GM19239 (cell line): ENCODE measurements at places on chromosomes 1 and 21.

GRCh38 chr1:181013144-181013543 is 9.5 kb downstream of the STX6 start:
- no peak for DNase-seq

GRCh38 chr1:65278376-65279069 is 30.8 kb upstream of the DNAJC6 start:
- no peak for DNase-seq

- DNase-seq, result no peak
These were observed 529.5 kb downstream of the KCNT2 start for GRCh38 chr1:196078691-196079090.

GRCh38 chr1:907611-908451 is 15.9 kb upstream of the SAMD11 start:
- no peak for DNase-seq

GRCh38 chr1:220876511-220877376 is 2.5 kb upstream of the HLX start:
- DNase-seq, result no peak

GRCh38 chr1:25728301-25728935 is 71.6 kb upstream of the SELENON start:
- DNase-seq, result no peak

- DNase-seq, result no peak
These were observed 7.6 kb downstream of the DNMT3L start for GRCh38 chr21:44253832-44254710.

GRCh38 chr1:85654066-85654782 is 54.0 kb downstream of the ZNHIT6 start:
- DNase-seq, result no peak

DNA sequence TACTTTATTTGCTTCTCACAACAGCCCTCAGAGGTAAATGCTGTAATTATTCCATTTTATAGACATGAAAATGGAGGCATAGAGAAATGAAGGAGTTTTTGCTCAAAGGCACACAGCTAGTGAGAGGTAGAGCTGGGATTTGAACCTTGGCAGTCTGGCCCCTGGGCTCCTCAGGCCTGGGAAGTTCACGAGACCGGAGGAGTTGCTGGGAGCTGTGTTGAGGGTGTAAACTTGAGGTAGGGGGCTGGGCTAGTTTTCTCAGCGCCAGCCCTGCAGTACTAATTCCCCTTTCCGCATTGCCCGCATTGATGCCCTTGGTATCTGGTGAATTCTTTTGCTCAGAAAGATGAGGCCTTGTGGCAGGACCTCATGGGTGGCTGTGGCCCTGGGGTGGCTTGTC is 73.3 kb downstream of the PTPRU start:
- no peak for DNase-seq

DNA sequence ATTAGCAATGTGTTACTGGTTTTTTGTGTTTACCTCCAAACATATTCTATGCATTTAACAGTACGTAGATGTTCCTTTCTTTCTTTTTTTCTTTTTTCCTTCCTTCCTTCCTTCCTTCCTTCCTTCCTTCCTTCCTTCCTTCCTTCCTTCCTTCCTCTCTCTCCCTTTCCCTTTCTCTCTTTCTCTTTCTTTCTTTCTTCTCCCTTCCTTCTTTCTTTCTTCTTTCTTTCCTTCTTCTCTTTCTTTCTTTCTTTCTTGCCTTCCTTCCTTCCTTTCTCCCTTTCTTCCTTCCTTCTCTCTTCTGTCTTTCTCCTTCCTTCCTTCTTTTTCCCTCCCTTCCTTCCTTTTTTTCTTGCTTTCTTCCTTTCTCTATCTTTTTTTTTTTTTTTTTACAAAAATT is 46.2 kb upstream of the GNG12 start:
- DNase-seq, result no peak

GRCh38 chr1:22341791-22342605 is 109.7 kb upstream of the ZBTB40 start:
- no peak for DNase-seq

GRCh38 chr1:41485605-41486004 is 1.1 kb upstream of the EDN2 start:
- no peak for DNase-seq

- DNase-seq, result peak; percentile 61
These were observed at the start of gene WNT2B for GRCh38 chr1:112508278-112509004. Gene WNT2B, plus strand, starts transcription at chr1:112508965. Its CDS starts 298 bp downstream, at chr1:112509263.

- no peak for DNase-seq
These were observed 7.1 kb upstream of the TPM3 start for GRCh38 chr1:154198756-154199562.

- no peak for DNase-seq
These were observed 15.5 kb downstream of the IFNGR2 start for GRCh38 chr21:33418691-33419090.

- DNase-seq, result no peak
These were observed 439.4 kb downstream of the CAMTA1 start for GRCh38 chr1:7224644-7225043.

DNA sequence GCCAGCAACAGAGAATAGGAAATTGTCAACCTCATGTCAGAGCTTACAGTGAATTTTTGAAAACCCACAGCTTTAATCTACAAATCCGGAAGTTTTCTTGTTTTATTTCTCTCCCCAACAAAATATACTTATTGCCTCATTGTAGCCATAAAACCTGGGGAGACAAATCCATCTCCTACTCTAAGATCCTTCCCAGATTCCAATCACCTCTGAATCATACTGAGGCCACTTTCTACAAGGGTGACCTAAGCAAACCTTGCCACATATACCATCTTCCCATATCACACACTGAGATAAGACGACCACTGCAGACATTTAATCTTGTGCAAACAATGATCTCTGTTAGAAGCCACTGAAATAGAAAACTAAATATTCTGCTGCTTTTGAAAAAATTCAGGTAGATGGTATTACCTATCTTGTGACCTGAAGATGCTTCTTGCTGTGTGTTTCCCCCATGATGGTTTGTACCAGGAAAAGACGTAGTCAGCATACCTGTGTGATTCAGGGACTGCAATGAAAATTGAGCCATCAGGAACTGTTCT is 171.5 kb upstream of the DUSP10 start:
- DNase-seq, result no peak

DNA sequence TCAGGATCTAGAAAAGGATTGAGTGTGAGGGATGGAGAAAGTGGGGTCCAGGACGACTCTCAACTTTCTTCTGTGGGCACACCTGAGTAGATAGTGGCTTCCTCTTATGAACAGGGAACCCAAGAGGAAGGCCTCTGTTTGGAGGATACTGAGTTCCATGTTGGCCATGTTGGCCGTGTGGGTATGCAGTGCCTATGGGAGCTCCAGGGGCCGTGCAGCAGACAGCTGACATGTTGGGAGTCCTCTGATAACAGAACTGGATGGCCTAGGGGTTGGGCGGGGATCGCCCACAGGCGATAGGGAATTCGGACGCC is 43.0 kb downstream of the TMEM53 start:
- no peak for DNase-seq

GRCh38 chr21:36479415-36480402 is at the start of gene CLDN14:
Gene CLDN14, minus strand, starts transcription at chr21:36480122. Its CDS starts 18,427 bp downstream, at chr21:36461695.
- DNase-seq, result no peak

GRCh38 chr1:151158326-151158725 is 1.9 kb downstream of the TNFAIP8L2 start:
- DNase-seq, result no peak

DNA sequence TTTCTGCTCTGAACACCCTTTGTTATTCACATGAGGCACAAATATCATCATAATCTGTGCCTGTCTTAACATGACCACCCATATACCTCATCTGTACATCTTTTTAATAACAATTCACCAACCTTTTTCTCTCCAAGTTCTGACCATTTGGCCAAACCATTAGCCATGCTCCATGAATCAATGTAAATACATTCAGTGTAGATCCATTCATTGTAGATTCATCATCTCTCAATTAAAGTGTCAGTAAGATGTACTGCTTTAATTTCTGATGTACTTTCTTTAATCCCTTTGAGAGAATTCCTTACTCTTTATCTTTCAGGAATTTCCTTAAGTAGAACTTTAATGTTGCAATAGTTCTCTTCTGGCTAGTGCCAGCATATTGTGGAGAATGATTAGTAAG is 126.2 kb upstream of the LRRC7 start:
- DNase-seq, result no peak

DNA sequence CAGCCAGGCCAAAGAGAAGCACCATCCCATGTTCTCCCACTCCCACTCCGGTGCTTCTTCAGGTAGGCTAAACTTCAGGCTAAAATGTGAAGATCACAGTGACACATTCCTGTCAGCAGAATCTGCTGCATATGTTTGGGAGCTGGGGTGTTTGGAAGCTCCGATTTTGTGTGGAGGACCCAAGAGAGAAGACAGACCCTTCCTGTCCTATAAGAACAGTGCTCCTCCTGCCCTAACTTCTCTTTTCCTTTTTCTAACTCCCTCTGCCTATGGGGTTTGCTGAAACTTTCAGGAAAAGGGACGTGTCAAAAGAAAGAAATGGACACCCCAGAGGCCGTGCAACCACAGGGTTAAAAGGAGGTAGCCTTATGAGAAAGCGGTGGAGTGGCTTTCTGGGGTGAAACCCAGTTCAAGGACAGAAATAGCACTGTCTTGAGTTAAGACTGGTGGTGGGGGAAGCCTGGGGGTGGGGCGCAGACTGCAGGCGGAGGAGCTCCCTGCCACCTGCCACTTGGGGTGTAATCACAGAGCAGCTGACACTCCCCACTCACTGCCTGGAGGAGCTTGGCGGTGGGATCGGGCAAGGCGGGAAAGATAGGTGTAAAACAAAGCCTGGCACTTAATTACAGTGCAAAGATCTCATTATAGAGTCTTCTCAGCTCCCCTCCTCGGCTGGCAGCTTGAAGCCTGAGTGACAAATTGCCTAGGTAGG is 645 bp upstream of the TLR5 start:
- no peak for DNase-seq

GRCh38 chr1:63453232-63453631 is 69.8 kb downstream of the ITGB3BP start:
- no peak for DNase-seq

DNA sequence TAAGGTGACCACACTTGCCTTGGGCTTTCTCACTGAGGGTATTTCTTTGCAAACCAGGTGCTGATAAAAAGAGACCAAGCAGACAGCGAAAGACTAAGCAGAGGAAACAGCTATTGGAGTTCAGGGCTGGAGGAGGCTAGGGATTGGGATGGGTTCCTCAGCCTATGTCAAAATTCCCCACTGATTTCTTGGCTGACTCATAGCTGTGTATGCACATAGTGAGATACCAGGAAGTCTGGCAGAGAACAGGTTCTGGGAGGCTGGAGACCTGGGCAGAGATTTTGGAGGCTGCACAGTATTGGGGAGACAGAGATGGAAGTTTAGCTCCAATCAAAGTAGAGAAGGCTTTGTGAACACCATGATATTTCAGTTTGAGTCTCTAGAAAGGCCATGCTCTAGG is 25.3 kb downstream of the YARS1 start:
- DNase-seq, result no peak

GRCh38 chr1:234970401-234970730 is 158.3 kb downstream of the TOMM20 start:
- no peak for DNase-seq

DNA sequence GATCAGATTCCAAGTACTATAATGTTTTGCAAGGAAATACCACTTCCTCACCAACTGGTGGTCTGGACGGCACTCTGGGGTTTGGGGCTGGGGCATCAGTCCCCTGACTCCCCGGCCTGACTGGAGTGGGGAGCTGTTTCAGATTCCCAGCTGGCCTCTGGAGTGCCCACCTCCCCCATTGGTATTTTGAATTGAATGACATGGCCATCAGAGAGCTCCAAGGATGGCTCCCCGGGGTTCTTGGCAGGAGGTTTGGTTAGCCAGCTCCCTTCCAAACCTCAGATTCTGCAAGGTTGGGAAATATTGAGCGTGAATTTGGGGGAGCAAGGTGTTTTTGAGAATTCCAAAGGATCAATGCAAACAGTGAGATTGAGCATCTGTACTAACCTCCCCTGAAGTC is 2.2 kb upstream of the INAVA start:
- DNase-seq, result no peak

DNA sequence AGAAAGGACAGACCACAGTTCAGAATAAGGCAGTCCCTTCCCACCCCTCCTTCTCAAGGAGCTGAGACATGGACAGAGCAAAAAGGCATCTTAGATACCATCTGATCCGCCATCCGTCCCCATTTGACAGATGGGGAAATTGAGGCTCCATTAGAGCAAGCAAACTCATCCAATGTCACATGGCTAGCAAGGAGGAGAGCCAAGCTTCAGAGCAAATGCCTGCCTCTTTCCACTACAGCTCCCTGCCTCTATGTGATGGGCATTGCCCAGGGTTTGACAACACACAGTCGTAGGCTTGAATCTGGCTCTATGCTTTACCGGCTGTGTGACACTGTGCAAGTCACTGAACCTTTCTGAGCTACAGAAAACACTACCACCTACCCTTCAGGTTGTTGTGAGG is 3.9 kb downstream of the SLC30A2 start:
- DNase-seq, result no peak

DNA sequence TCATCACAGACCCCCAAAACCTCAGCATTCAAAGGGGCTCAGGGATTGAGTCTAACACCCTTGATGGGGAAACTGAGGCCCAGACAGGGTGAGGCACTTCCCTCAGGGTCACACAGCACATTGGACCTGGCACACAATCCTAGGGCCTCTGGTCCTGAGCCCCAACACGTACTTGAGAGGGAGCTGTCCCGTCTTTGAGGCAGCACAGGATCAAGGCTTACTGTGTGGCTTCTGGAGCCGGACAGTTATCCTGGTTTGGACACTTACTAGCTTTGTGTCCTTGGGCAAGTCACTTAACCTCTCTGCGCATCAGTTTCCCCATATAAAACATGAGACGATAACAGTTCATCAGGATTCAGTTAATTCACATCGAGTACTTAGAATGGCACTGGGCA is 26.5 kb downstream of the RUNX3 start:
- no peak for DNase-seq

DNA sequence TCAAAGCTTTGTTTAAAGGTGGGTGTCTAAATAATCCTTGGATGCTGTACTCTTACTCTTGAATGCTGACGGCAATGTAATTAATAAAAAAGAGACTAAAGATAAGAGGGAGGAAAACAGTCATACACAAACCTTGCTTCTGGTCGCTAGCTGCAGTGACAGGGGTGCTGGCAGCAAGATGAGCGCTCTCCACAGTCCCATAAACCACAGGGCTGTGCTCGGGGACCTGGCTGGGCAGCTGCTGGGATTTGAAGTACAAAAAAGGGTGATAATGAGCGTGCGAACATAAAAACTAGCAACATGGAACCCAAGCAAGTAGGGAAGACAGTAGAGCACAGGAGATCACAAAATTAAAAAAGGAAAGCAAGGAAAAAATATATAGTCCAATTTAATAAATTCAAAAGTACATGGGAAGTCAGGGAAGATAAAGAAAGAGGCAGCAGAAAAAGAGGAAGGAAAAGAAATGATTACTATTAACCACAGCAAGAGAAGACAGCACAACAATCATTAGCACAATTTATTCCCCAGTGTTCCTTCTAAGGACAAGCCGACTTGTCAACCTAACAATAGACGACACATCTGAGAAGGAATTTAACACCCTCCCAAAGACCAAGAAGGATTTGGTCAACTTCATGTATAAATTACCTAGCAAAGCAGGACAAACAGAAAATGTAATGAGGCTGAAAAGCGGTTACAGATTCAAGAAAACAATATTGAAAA is 162.9 kb upstream of the HP1BP3 start:
- DNase-seq, result no peak

DNA sequence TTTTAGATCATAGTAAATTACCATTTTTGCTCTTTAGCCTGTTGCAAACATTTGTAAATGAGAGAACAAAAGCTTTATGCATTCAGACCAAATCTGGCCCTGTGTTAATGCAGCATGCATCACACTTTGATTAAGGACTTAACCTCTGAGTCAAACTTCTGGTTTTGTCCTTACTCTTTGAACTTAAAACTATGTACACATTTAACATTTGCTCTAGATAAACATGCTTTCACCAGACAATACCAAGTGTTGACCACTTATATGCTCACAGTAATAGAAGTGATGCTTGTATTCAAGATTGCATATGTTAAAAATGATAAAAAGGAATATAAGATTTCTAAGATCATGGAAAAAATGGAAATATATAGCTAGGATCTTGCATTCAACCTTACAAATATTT is 1095.3 kb downstream of the ADGRL2 start:
- no peak for DNase-seq
